NCI-H69 (cell line): ENCODE measurements at places on chromosomes 3 and 15.
A peak's percentile ranks its signal among the peaks of the same experiment; 100 is the strongest.

DNA sequence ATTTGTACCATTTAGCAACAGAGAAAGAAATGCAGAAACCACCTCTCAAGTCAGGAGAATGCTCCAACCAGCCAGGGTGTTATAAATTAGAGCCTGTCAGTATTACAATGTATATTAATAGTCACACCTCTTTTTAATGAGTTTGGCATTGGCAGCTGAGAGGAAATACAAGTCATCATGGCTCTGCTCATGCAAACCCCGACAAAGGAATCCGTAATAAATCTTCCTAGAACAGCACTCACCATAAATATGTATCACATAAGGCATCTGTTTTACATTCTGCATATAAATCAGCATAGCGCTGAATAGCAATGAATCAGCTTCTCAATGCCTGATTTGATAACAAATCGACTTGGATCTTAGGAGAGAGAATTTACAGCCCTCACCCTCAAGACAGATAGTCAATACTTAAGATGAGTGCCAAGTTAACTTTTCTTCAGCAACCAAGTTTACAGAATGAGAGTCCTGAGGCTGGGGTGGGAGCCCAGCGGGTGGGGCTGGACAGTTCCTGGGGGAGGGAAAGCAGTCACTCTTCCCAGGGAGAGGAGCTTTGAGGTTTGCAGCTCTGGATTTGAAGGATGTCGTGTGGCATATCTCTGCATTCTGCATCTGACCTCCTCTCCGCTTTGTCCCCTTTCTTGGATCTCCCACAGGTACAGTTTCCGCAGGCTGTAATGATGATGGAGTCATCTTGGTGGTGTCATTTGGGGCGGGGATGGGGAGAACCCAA lies 1034.4 kb upstream of the NR2F2 start:
- no peak for DNase-seq

- no peak for DNase-seq
Observed at GRCh38 chr15:80819001-80819400, 39.8 kb downstream of the CEMIP start.

GRCh38 chr3:197456261-197457091 lies 99.3 kb downstream of the BDH1 start:
- no peak for DNase-seq

- peak; percentile 91 for DNase-seq
Observed at GRCh38 chr15:70111203-70112073, 13.7 kb upstream of the TLE3 start.

DNA sequence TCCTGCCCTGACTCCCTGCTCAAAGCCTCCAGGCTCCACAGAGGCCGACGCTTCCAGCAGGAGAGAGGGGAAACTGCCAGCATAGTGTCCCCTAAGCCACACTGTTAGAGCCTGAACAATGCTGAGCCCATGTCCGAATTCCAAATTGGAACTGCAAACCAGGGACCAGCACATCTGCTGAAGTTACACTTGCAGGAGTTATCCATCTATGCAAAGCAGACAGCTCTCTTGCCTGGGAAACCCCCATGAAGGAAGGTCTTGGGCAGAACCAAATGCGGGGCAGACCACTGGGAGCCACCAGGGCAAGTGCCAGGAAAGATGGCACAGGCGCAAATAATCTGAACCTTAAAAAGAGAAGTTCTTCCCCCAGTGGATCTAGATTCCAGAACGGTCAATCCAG lies 625 bp downstream of the LRRC15 start:
- DNase-seq, result no peak

- no peak for DNase-seq
Observed at GRCh38 chr3:148146947-148147826, 550.5 kb upstream of the AGTR1 start.

DNA sequence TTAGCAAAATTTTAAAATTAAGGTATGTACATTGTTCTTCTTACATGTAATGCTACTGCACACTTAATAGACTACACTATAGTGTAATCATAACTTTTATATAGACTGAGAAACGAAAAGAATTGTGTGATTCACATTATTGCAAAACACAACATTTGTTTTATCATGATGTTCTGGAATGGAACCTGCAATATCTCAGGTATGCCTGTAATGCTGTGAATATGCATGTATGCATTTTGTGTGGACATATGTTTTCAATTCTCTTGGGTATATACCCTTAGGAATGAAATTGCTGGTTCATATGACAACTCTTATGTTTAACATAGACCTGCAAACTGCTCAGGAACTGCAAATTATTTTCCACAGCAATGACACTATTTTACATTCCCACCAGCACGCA lies 38.6 kb upstream of the TJP1 start:
- no peak for DNase-seq

DNA sequence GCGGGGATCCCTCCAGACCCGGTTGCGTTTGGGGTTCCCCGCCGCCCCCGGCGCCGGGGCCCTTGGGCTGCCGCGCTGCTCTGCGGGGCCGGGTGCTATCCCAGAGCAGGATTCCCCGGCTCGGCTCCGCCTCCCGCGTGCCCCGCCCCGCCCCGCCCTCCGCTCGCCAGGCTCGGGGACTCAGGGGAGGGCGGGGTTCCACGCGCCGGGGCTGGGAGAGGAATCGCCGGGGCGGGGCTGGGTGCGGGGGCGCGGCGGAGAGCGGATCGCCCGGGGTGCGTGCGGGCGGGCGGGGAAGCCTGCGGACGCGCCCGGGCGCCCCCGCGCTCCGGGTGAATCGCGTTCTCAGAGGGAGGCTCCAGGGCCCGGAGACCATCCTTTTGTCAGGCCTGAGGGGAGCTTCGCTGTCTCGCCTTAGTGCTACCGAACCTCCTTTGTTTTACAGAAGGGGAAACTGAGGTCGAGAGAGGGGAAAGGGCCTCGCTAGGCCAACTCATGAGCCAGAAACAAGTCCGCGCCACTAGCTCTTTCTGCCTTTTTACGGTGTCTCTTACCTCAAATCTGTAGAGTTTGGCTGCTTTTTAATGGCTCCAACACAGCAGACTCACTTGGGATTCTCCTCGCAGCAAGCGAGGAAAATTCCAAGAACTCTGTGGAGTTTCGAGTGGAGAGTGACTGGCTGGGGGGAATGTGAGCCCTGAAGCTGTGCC lies at the start of gene TMEM158:
TSS of gene TMEM158 (minus strand) at position 82 of the 710 bp plus-strand sequence. CDS start 260 bp downstream, outside the sequence.
- peak; percentile 76 for DNase-seq

GRCh38 chr3:127604546-127605165 lies 6.4 kb downstream of the MCM2 start:
- DNase-seq, result no peak

GRCh38 chr15:96354731-96355567 lies 24.4 kb downstream of the NR2F2 start:
- DNase-seq, result peak; percentile 42

GRCh38 chr15:64809649-64810496 lies 15.6 kb downstream of the PIF1 start:
- DNase-seq, result peak; percentile 84

DNA sequence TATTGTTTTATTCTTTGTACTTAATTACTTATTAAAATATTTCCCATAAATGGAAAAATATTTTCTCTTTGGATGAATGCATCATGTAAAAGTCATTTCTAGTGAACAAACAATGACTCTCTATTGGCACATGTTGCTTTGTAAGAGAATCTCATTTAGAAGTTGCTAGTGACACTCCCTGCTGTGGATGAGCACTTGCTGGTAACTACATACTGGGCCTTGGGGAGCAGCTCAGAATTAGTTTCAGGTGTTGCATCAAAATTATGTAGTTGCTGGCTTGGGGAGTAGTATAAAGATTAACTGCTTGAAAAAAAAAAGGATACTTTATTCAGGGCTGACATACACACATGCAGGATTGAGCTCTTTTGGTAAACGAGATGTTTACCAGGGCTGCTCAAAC lies 80.3 kb upstream of the KCNAB1 start:
- no peak for DNase-seq

- DNase-seq, result no peak
Observed at GRCh38 chr3:184257083-184257915, 4.1 kb downstream of the CAMK2N2 start.

DNA sequence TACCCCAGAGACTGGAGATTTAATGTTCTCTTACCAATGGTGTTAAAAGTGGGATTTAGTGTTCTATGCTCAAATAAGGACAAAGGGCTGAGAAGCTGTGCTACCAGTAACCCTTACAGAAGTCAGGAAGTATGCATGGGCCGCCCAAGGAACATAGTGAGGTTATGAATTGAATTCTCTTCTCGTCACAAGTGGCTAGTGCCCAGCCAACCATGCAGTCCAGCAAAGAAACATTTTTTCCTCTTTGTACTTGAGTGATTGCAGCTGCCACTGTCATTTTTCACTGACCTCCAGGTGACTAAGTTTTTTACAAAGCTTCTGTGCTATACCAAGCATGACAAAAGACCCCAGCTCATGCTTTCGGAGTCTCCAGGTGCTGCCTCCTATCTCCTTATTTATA lies 110.6 kb upstream of the DCBLD2 start:
- no peak for DNase-seq

DNA sequence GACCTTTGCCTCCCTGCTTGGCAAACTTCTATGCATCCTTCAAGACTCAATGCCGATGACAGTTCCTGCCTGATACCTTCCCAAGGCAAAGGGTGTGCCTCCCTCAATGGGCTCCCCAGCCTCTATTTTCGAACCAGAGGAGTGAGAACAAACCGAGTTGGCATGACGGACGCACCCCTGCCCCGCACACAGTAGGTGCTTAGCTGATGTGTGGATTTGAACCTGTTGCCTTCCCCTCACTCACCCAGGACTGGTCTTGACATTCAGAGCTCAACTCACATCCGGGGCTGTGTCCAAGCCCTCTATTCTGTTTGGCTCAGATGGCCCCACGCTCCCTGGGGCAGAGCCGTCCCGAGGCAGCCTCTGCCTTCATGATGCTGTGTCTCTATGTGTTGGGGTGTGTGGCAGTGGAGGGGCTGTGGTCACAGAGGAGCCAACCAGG lies 52.2 kb upstream of the SLC6A11 start:
- no peak for DNase-seq

DNA sequence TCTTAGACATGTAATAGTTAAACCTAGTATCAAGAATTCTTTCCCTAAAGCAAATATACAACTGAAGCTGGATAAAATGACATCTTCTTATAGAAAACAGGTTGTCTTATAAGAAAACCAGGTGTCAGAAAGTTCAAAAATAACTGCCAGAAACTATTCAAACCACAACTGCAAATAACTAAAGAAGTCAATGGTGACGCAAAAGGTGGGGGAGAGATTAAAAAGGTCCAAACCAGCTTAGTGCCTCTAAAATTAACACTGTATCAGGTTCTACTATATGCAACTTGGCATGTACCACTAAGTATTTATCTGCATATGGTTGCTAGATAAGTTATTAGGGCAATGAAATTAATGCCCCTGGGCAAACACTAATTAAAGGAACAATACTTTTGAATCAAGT lies 136.8 kb downstream of the TBL1XR1 start:
- DNase-seq, result no peak

- no peak for DNase-seq
Observed at GRCh38 chr3:45560281-45560971, 34.1 kb upstream of the LIMD1 start.

- DNase-seq, result no peak
Observed at GRCh38 chr3:104461431-104461830, 905.3 kb upstream of the ALCAM start.

GRCh38 chr3:151969026-151969642 lies 95.7 kb downstream of the SUCNR1 start:
- no peak for DNase-seq

DNA sequence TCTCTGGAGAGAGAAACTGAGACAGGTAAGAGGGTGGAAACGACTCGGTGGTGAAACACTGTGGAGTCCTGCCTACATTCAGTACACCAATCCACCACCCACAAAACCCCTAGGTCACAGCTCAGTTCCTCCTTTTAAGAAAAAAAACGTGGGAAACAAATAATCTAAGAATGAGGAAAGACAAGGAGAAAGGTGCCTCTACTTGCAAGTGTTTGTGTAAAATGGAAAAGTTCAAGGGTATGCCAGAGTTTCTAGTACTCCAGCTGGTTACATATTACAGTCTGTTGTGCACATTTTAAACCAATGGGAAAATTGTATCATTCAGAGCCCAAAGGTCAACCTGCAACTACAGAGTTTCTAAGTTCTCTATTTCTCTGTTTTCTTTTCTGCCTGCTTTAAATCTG lies 32.2 kb downstream of the HGD start:
- DNase-seq, result no peak

DNA sequence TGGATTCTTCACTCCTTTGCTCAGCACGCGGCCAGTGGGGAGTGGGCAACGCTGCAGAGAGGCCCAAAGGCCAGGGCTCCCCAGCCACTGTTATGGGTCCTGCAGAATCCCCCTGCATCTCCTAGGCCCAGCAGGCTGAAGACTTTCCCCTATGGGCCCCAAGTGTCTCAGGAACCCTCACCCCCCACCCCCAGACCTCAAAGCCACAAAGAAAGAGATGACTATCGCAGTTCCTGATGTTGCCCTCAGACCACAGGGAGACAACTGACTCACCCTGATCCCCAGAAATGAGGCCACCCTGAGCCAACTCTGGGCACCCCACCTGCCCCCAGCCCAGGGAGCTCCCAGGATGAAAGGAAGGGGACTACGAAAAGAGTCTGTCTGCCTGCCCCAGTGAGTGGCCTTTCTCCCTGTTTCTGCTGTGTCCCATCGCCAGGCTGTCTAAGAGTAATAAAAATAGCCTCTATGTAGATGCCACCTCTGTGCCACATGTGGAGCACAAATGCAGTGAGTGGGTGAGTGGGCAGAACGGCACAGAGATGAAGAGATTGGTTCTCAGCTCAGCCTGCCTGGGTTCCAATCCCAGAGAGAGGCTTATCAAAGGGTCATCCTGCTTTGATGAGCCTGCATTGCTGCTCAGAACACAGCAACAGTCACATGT lies 283.0 kb downstream of the UACA start:
- DNase-seq, result no peak

DNA sequence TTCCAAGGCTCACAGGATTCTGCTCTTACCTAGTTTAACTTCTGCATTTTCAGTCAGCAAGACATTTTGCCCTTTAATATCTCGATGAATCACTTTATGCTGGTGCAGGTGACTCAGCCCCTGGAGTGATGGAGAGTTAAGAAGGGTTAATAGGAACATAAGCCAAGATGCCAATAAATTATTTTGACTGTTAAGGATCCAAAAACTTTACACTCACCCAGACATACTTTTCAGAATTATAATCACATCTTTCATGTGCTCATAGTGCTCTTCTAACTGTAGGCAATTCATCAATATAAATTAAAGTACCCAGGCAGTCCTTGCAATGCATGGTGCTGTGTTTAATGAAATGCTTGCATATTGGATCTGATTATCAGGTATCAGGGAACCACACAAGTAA lies 164.1 kb upstream of the SLC2A2 start:
- no peak for DNase-seq

GRCh38 chr3:54159917-54160316 lies 37.6 kb downstream of the CACNA2D3 start:
- DNase-seq, result no peak

DNA sequence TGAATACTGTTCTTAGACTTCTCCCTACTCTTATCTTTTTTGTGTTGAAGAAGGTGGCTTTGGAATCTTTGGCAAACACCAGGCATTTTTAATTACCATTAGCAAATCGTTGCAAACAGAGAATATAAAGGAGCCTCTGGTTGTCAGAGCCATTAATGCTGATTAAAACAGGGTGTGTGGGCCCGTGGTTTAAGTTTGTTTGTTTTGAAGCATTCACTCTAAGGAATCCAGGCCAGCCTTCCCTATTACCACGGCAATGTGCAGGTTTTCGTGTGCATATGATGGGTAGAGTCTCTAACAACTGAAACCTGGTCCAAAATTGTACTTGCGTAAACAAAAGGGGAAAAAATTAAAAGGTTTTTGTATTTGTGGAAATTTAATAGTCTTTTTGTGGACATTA lies 141.2 kb upstream of the GMNC start:
- DNase-seq, result no peak
